Cerebellar cortex (tissue), 1 donor: ENCODE measurements at places on chromosomes 2 and 18.

DNA sequence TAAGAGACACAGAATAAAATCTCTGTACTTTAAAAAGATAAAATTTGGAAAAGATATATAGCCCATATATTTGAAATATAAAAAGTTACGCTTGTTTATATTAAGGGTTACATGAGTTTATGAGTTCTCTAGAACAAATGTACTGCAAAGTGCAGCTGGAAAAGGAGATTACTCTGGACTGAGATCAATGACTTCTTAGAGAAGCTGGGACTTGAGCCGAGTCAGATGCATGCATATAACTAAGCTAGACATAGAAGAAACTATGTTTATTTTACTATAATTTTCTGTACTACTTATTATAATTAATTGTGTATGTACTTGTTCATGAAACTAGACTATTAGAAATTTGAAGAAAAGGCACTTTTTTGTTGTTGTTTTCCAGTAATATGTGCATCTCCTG, 170.3 kb upstream of the NXPH2 start:
- DNase-seq, result no peak

- no peak for DNase-seq
These were observed 120.8 kb downstream of the PID1 start for GRCh38 chr2:229150317-229150716.

- DNase-seq, result peak; percentile 67
These were observed 2.4 kb upstream of the HOXD8 start for GRCh38 chr2:176126929-176127773.

GRCh38 chr2:230076819-230077218, 8.1 kb upstream of the SLC16A14 start:
- DNase-seq, result no peak

DNA sequence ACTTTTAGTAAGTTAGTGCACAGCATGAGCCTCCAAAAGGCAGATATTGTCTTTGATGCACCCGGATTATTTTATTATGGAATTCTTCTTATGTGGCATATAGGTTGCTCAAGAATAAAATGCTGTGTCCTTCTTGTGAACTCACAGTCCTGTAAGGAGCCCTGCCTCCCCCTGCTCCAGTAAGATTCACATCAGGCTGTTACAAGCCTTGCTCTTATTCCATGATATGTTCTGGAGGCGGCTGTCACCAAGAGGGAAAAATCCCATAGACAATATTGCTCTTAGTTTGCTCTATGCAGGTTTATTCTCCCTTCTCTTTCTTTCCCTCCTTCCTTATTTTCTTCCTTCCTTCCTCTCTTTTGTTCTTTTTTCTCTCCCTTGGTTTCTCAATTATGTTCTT, 182.3 kb downstream of the MYT1L start:
- DNase-seq, result no peak
